NCI-H1694 (cell line): ENCODE measurements at places on chromosomes 6 and 20.

DNA sequence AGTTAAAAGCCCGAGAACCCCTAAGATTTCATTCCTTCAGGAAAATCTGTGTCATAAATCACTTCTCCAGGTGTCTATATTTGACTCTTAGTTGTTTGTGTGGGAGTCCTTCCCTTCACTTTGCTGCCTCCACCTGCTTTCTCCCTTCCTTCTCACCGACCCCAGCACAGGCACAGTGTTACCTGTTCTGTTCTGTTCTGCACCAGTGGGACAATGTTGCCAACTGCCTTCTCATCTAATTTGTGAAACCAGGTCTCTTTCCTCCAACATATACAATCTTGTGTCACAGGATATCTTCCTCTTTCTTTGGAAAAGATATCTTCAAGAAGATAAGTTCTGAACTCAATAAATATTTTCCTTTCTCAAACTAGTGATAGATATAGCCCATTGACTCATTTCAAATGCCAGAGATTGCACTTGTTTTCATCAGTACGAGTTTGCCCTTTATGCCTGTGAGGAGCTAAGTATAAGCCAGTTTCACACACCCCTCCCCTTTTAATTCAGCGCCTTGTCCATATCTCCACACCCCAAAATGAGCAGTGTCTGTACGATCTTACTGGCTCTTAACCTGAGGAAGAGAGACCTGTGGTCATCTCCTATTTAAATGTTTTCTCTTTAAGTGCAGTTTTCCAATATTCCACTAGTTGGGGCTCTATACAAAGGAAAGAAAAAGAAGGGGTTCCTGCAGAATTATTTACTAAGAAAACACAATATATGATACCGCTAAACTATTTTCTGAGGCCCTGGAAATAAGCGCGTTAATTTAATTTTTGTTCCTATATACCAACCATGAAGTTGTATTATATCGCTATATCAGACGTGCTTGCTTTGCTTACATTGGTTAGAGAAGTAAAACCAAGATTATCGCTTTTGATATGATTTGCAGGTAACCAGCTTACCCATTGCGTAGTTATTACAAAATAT lies 81.6 kb upstream of the PREP start:
- peak; percentile 39 for DNase-seq

DNA sequence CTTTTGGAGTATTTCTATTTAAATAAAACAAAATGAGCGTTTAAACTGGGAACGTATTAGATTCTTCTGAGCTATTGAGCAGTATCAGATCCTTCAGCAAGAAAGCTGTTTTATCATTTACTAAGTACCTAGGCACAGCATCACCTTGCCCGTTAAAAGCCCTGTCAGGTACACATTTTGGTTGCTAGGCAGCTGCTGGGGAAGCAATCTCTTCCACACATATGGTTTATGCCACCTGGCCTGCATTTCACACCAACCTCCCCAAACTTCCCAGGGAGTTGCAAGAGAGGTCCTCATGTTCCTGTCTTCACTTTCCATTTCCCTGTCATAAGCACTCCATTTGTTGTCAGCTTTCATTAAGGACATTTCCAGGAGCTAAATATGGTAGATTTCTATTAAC lies 400.1 kb downstream of the PLCB1 start:
- no peak for DNase-seq

DNA sequence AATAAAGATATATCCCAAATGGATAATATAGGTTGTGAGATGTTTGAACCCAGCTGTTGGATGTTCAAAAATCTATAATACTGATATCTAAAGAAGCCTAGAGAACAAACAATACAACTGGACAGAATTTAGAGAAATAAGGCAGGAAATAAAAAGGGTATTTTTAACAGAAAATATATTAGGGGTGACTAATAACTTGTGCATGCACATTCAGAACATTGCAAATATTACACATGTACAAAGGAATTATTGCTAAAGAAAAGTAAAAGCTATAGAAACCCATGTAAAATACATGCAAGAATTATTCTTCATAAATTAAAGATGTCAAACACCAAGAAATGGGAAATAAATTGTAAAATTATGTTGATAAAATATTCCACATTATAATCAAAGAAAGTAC lies 32.7 kb upstream of the HCRTR2 start:
- DNase-seq: no peak

GRCh38 chr20:36040571-36040970 lies 72.2 kb downstream of the CNBD2 start:
- DNase-seq: no peak

- no peak for DNase-seq
Observed at GRCh38 chr6:142945446-142946180, 637 bp upstream of the HIVEP2 start.

DNA sequence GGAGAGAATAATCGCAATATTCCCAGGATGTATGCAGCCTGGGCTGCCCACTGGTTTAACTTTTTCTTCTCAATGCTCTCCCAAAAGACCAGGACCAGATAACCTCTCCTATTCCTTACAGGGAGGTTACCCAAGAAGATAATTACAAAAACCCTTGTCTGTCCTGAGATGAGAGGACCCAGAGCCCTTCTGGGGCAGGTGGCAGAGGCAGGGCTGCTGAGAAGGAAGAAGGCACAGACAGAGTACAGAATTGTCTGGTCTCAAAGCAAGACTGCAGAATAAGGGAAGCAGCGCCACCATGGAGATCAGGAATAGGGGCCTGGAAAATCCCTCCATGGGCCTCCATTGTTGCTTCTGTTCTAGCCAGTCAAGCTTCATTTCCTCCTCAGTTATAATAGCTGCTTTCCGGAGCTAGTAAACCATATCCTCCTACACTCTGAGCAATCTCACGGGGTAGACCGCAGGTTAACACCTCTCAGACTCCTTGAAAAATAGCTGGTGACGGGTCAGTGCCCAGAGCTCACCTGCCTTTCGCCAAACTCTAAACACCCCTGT lies 463 bp upstream of the HLA-DMB start:
- no peak for DNase-seq

DNA sequence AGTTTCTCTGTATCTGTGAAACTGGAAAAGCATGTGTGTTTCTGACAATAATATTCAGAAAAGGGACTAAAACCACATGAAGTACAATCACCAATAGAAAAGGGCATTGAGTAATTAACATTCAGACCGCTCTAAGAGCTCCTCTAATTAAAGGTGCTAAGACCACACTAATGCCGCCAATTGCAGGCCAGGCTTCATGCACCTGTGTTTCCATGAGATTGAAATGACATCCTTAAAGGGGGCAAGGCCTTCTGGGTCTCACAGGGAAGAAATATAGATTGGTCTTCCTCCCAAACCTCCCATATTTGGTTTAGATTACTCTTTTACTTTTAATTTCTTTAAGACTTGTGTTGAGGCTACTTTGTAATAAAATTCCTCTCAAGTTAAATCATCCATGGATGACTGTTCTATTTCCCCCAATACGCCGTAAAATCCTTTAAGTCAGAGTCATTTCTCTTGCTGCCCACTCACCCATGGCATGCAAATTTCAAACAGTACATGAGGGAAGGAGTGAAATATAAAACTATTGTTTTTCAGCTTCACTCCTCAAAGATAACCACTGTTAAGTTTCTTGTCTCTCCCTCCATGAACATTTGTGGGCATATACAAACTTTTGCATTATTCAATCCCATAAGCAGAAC lies 110.6 kb downstream of the UBE3D start:
- DNase-seq: no peak

GRCh38 chr6:90121982-90122381 lies 174.7 kb downstream of the BACH2 start:
- no peak for DNase-seq
